ENCODE measurements at places on chromosomes 2 and 18.

DNA sequence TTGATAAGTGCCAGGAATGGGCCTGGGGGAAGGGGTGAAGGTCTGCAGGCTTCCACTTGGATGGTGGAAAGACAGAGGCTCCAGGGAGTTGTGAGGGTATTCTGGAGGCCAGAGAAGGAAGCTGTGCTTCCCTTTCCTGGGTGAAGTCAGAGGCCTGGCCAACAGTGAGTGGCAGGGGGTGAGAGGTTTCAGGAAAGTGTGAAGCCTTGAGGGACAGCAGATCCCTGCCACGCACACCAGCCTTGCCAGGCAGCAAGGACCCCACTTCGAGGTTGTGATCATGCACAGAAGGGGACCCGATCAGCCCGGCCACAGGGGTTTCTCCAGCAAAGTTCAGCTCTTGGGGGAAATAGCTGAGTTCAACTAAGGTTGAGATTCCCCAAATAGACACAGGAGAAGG is 66.5 kb downstream of the SMAD7 start:
- no peak for DNase-seq

GRCh38 chr2:208657468-208657867 is 250.9 kb downstream of the PTH2R start:
- DNase-seq = no peak

DNA sequence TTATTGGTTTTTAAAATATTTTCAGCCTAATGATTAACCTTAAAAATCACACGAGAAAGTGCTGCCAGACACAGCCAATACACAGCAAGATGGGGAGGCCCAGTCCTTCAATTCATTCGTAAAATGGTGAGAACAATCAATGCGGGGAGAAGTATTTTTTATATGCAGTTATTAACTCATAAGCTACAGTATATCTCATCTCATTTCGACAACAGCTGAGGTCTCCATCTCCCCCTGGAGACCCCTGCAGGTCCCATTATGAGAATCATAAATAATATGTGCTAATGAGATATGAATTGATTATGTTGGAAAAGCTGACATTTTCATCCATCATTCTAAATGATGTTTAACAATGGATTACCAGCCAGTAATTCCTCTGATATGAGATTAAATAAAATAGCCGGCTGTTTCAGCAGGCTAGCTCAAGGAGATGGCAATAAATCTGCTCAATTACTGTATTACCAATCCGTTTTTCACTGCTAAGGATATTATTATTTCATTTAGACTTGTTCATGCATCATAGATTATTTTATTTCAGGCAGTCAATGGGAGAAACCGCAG is 535.8 kb downstream of the GALR1 start:
- DNase-seq = no peak

DNA sequence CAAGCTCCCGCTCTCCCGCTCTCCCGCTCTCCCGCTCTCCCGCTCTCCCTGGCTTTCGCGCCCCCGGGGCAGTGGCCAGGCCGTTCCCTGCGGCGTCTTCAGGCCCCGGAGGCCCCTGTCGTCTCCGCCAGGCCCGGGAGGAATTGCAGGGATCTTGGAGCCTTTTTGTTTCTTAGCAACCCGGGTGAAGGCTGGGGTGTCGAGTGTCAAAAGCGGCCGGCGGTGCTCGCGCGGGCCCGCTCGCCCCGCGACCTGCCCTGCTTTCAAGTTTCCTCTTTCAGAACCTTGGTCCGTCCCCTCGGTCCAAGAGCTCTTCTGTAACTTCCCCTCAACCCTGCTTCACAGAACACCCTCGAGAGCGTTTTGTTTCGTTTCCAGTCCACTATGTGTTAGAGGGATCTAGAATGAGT is 1.4 kb downstream of the RNF138 start:
- DNase-seq = peak; percentile 19

DNA sequence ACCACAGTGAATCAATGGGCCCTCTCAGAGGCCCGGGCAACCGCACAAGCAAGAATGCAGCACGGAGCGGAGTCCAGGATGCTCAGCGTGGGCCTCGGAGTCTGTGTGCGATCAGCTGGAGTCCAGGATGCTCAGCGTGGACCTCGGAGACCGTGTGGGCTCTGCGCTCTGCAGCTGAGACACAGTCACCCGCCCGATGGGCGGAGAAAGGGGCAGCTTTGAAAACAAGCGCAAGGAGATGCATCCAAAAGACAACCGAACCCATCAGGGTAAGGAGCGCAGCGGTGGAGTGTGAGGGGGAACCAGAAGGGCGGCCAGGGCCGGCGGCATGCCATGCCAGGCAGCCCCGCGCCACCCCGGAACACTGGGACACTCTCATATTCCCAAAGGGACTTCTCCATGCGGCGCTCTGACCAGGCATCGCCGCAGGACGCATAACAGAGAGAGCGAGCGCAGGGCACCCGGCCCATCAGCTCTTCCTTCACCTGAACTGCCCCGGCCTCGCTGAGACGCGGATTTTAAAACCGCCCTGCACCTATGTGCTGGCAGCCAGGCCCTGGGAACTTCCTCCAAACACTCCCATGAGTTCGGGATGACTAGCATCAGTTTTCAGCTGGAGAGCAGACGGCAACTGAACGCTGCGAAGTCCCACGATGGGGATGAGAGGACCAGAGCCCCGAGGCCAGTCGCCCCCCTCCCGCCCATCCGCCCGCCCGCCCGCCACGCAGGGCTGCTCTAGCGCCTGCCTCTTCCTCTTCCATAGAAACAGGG is 44.7 kb downstream of the MC5R start:
- DNase-seq = no peak

GRCh38 chr2:241871538-241872312 is 2.2 kb downstream of the RTP5 start:
- DNase-seq = no peak

GRCh38 chr18:50973367-50974126 is 5.7 kb downstream of the ELAC1 start:
- no peak for DNase-seq

DNA sequence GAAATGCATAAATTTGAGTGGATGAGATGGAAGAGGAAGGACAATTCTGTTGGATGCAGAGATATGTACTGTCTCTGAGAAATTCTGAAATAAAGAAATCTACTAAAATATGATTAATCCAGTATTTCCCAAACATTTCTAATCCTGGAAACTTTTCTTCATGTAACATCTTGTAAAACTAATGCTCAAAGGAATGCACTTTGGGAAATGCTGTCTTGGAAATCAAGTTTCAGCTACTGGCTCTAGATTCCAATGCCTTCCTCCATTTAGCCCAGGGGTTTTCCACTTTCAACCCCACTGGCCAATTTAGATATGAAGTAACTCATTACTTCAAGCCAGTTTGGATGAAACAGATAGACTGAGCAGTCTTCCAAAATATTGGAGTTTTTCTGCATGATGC is 355.1 kb downstream of the TXNL1 start:
- DNase-seq = no peak

DNA sequence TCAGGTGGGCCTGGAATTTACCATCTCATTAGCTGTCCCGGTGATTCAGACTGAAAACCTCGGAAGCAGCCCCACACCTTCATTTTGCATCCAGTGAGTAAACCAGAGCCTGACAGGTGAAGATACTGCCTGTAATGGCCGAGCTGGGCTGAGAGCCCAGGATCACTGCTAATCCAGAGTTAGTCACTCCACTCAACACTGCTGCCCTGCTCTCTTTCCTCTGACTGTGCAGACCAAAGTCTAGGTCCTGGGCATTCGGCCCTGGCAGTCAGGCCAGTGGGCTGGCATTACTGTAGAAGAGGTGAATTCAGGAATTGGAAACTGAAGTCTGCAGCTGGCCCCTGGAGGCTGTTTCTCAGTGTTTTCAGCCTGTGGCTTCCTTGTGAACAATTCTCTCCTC is 44.3 kb downstream of the TMEM17 start:
- DNase-seq = no peak

GRCh38 chr18:8423051-8423557 is 186.1 kb upstream of the RAB12 start:
- peak; percentile 34 for DNase-seq

DNA sequence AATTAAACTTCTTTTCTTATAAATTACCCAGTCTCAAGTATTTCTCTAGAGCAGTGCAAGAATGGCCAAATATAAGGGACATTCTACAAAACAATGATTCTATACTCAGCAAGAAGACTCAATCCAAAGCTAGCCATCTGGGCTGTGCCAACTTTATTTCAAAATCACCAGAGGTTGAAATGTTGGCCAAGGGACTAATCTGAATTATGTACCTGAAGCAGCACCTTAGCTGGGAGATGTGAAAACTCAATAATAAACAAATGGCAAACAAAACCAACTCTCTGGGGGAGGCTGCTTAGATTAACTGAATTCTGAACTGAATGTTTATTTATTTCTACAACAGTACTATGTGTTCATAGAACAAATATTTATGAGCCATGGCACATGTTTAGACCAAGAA is 251.3 kb downstream of the RDH14 start:
- DNase-seq = no peak

- DNase-seq = peak; percentile 34
Observed at GRCh38 chr2:196592331-196592910, 47.1 kb upstream of the CCDC150 start.

DNA sequence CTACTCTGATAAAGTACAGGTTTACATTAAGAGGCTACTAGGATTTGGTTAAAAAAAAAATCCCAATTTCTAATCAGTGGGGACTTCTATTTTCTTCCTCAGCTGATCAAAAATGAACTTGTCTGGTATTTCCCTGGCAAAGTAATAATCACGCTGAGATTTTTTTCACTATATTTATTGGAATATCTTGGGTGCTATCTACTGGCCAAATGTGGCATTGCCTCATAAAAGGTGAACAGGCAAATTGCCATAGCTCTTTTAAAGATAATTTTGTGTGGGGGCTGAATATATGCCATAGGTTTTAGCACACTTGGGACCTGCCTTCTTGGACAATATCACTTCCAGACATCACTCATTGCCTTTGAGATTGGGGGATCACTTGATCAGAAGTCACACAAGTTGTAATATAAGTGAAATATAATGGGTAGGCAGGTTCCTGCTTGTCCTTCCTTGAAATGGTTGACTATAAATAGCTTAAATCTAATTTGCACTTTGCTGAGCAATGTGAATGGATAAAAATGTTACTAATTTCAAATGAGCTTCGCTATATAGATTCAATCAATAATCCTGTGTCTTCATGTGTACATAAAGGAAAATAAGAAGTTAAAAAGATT is 7.0 kb upstream of the NXPH2 start:
- DNase-seq = peak; percentile 30

GRCh38 chr18:3930126-3931012 is 480.4 kb downstream of the TGIF1 start:
- DNase-seq = no peak

DNA sequence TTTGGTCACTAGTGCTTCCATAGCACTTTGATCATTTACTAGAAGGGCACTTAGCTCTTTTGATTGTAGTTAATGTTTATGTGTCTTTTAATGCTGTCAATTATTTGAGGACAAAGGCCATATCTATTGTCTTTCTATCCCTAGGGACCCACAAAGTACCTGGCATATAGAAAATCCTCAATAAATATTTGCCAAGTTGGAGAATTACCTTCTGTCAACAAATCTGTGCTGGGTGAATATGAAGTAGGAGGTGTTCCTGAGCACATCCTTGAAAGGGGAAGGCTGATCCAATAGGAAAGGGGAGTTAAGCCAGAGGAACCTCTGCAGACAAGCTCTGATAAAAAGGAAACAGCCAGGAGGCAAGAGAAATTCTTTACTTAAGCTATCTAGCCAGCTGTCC is 8.2 kb downstream of the DPP4 start:
- DNase-seq = no peak

GRCh38 chr2:241132538-241133435 is 16.5 kb downstream of the PASK start:
- DNase-seq = no peak

GRCh38 chr2:106572541-106573450 is 85.6 kb downstream of the CD8B2 start:
- peak; percentile 43 for DNase-seq

DNA sequence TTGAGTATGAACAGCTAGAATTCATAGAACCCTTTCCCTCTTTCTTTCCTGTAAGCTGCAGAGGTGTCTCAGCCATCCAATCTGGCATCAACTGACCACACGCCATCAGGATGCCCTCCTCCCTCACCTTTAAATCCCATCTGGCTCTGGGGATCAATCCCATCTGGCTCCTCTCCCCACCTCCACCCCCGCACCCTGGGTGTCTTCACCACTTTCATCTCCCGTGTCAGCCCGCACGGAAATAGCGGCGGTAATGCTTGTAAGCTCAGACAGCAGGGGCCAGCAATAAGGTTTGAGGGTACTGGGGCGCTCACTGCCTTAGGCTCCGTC is 508 bp upstream of the TUBA4B start:
- DNase-seq = no peak

GRCh38 chr18:44025421-44025820 is 655.3 kb upstream of the SETBP1 start:
- DNase-seq = no peak

- no peak for DNase-seq
Observed at GRCh38 chr2:127182626-127183458, 37.3 kb downstream of the CYP27C1 start.

DNA sequence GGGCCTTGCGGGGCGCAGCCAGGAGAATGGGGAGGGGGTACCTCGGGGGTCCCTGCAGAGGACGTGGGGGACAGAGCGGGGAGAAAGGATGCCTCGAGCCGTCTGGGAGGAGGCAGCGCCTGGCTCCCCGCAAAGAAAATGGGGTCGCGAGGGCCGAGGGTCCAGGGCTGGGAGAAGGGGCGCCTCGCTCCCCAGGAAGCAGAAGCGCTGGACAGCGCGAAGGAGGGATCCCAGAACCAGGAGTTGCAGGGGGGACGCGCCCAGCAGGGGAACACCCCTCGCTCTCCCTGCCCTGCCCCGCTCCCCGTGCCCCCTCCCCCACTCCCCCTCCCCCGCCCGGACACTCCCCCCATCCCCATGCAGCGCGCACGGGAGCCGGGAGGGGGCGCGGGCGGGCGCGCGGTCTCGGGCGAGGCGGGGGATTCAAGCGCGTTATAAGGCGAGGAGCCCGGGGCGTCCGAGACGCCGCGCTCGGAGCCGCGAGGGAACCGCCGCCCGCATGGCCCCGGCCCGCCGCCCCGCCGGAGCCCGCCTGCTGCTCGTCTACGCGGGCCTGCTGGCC is at the start of gene ERFE:
Gene ERFE (plus strand): TSS at position 462 of the 562 bp plus-strand sequence. CDS start 38 bp downstream, at position 500.
- DNase-seq = no peak

- no peak for DNase-seq
Observed at GRCh38 chr2:112633708-112634107, 12.0 kb upstream of the SLC20A1 start.

DNA sequence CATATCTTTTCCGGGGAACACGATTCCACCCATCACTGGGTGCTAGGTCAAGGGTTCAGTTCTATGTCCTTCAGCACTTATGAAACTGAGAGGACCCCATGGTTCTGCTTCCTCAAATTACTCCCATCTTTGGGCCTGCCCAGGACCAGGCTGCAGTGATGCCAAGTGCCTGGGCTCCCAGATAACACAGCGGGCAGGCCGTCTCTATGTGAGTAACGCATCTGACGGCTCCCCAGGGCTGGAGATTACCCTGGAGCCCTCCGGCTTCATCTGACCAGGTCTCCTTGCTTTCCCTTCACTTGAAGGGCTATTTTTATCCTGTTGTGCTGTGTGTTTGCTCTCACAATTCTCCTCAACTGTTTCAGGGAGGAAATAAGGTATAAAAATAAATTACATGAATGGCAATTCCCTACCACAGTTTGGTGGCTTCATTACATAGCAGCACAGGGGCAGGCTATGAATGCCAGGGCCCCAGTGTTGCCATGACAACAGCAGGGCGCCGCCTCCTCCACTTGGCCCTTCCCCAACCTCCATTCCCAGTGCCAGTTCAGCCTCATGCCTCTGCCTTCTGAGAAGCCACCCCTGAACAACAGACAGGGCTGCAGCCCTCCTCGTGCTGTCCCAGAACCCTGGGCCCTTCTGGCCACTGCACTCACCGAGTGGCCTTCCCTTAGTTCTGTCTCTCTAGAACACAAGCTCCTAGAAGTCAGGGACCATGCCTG is 25.4 kb upstream of the TMEM131 start:
- DNase-seq = peak; percentile 28

GRCh38 chr2:37527361-37527760 is 144.1 kb downstream of the CDC42EP3 start:
- DNase-seq = no peak

Measured in H4 (cell line).